ENCODE measurements at places on chromosomes 1 and 21. TPM values are rescaled to one million over a fixed set of nuclear protein-coding genes. Genes with fewer than 3 reads are reported as not detected.

The OLIG2 gene
- not detected for total RNA-seq

The CASQ2 gene
- not detected for total RNA-seq

The SH2D2A gene
- not detected for total RNA-seq

The PLA2G2D gene
- not detected for total RNA-seq

The CD5L gene
- not detected for total RNA-seq

The CCDC27 gene
- not detected for total RNA-seq

The XCL2 gene
- not detected for total RNA-seq

The ANGPTL1 gene
- not detected for total RNA-seq

The KRTAP19-1 gene
- total RNA-seq: not detected

The FOXO6 gene
- not detected for total RNA-seq

The AZIN2 gene
- total RNA-seq: 0.20 TPM

GRCh38 chr1:223887747-223888418 lies 42.1 kb upstream of the TP53BP2 start:
- DNase-seq: peak; percentile 100

DNA sequence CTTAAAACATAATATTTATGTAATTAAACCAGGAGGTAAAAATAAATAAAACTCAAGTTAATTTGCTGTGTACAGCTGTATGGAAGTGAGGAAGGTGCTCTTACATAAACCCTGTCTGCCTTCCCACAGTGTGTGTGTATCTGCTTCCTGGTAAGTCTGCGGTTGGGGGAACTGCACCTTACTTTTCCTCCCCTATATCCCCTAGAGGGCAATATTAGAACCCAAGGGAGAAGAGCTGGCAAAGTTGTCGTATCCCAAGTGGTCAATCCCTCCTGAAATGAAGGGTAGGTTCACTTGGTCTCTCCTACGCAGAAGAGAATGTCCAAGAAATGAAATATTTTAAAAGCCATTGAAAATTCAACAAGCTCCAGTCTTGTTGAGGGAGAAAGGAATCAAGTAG lies 17.8 kb upstream of the JAK1 start:
- no peak for DNase-seq

- no peak for DNase-seq
Measured at GRCh38 chr21:33020558-33021100, 5.1 kb upstream of the OLIG2 start.

- peak; percentile 24 for DNase-seq
Measured at GRCh38 chr1:10415211-10415930, 14.9 kb upstream of the CENPS start.

GRCh38 chr1:200354243-200354642 lies 55.6 kb downstream of the ZNF281 start:
- DNase-seq: no peak

- peak; percentile 48 for DNase-seq
Measured at GRCh38 chr1:233240829-233241682, 54.5 kb downstream of the PCNX2 start.

- DNase-seq: no peak
Measured at GRCh38 chr1:118395430-118395991, 210.5 kb upstream of the SPAG17 start.

DNA sequence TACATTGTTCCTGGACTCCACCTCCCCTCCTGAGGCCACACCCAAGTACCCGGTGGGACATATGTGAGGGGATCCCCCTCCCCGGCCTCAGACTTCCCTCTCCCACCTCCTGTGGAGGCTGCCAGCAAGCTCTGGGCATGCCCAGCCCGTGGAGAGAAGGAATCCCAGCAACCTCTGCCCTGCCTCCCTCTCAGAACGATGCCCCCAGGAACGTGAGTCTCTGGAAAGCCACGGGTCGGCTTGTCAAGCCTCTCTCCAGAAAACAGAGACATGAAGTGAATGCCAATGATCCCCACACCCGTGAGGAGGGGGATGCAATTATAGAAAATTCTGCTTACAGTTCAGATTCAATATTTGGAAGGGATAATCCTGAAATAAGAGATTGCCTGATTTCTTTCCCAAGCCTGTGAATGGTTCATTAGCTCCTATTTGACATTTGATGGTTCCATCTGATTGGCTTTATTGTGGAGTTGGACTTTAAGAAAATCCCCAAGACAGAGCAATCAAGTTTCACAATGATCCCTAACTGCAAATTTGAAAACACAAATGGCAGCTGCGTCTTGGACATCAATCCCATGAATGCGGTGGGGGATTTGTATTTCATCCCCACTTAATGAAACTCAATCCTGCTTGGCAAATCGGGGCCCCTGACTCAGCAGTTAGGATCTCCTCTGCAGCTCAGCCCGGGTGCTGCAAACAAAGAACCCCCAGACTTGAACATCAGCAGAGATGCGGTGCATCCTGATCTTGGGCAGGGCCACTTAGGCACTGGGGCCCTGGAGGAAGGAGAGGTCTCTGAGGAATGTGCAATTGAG lies 9.1 kb upstream of the GUCA2B start:
- DNase-seq: no peak

- no peak for DNase-seq
Measured at GRCh38 chr1:219820551-219820950, 107.8 kb downstream of the SLC30A10 start.

DNA sequence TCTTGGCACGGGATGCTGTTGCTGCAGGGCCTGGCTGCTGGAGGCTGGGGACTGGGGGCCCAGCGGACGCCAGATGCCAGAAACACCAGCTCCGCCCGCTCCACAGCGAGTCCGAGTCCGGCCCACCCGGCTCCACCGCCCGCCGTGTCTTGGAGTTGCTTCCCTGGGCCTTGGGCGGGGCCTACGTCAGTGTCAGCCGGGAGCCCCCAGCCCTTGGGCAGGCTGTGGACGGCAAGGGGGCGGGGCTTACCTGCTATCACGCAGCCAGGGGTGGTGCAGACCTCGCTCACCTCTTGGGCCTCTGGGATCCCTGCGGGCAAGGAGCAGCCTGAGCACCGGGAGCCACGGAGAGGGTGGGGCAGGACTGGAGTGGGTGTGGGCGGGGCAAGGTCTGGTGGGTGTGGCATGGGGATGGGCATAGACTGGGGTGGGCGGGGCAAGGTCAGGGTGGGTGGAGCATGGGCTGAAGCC lies 21.8 kb downstream of the MMEL1 start:
- DNase-seq: peak; percentile 3

GRCh38 chr1:81414488-81415015 lies 386.2 kb upstream of the ADGRL2 start:
- peak; percentile 8 for DNase-seq

DNA sequence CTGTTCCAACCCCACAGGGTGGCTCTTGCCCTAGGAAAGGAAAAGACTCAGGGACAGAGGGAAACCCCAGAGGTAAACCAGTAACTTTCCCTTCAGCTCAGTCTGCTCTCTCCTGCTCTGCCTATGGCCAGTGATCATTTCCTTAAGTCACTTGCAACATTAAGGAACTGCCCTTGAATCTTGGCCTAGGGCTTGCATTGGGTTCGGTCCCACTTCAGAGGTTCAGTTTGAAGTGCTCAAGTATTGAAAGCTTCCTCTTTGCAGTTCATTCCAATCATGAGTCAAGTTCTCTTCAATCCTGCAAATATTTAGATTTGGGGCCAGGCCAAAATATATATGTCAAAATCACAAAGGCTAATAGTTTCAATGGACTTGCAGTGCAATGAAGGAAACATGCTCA lies 97.7 kb upstream of the IRF2BP2 start:
- DNase-seq: no peak

- DNase-seq: peak; percentile 57
Measured at GRCh38 chr21:29025328-29025713, 853 bp downstream of the USP16 start.

- DNase-seq: no peak
Measured at GRCh38 chr1:246425895-246426294, 81.2 kb downstream of the SMYD3 start.

DNA sequence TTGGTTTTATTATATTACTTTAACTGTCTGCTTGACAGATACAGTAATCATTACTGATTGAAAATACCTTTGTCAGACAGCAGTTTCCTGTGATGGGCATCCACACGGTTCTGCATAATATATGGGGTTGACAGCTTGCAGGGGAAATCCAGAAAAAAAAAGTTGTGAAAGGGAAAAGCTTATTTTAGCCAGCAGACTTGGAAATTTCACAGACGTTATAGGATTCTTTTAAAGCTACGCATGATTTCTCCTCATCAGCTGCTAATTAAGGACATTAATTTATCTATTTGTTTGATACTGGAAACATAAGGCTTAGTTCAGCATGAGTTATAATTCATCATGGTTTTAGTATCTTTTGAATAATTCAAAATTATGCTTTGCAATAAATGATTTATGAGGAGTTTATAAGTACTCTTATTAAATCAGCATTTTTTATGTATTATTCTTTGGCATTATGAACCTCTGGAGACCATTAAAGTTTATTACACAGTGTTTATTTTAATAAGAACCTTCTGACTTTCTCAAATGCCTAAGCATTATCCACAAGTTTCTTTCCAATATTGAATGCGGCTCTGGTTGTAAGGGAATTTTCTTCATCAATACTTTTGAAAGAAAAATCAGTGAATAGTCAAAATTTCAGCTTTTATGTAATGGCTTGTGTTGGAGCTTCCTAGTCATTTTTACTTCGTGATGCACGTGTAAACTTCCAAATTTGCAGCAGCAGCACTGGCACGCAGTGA lies 235.3 kb upstream of the KCNK2 start:
- DNase-seq: no peak

GRCh38 chr1:171654942-171655745 lies 2.7 kb upstream of the MYOC start:
- DNase-seq: peak; percentile 73

GRCh38 chr1:168638884-168639283 lies 62.5 kb downstream of the XCL1 start:
- DNase-seq: no peak

DNA sequence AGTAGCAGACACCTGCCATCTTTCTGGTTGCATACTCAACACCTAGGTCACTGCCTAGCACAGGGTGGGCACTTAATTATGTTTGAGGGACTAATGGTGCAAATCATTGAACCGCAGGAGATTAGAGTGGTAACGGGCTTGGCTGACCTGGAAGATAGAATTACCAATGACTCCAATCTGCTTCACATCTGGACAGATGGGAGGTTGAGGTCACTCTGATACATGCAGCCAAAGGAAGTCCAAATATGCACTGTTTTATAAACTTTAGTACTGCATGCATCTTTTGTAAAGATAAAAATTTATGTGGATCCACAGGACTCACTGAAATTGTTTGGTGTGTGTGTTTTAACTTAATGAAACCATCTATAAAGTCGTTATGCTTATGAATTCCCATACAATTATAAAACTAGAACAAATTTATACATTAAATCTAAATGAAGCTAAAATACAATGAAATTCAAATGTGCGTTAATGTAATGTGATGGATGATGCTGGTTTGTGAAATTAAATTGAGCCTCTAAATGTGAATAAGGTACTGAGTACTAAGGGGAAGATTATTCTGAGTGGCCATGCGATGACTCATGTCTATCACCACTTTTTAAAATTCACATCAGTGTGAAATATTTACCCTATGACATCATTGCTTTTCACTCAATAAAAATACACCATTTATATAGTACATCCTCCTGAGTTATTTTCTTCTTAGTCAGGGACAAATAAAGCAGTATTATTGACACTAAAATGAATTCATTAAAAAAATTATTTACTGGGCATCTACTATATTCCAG lies 224.7 kb upstream of the FAM78B start:
- DNase-seq: peak; percentile 70

GRCh38 chr21:42013931-42014330 lies 3.8 kb upstream of the ZBTB21 start:
- no peak for DNase-seq

- DNase-seq: no peak
Measured at GRCh38 chr21:26844258-26845065, 747 bp downstream of the ADAMTS1 start.

DNA sequence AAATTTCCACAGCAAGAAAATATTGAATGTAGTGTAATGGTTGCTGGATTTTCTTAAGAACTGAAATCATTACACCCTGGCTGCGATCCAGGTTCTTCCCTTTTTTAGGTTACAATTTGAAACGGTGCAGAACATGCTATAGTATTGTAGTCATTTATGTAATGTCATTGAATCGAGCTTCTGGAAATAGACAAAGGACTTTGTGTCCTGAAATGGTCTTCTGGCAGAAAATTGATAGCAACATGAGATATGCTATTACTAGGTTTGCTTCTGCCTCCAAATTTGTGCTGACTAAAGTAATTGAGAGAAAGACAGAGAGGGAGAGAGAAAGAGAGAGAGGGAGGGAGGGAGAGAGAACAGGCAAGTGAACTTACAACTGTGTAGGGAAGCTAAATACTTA lies 146.2 kb upstream of the NFIA start:
- DNase-seq: no peak

GRCh38 chr1:4425892-4426291 lies 228.5 kb upstream of the AJAP1 start:
- peak; percentile 32 for DNase-seq

GRCh38 chr1:157104598-157105293 lies 5.1 kb upstream of the ETV3L start:
- DNase-seq: peak; percentile 50

GRCh38 chr1:193533853-193534252 lies 347.4 kb upstream of the B3GALT2 start:
- no peak for DNase-seq
